ENCODE measurements at places on chromosomes 13 and 19.

DNA sequence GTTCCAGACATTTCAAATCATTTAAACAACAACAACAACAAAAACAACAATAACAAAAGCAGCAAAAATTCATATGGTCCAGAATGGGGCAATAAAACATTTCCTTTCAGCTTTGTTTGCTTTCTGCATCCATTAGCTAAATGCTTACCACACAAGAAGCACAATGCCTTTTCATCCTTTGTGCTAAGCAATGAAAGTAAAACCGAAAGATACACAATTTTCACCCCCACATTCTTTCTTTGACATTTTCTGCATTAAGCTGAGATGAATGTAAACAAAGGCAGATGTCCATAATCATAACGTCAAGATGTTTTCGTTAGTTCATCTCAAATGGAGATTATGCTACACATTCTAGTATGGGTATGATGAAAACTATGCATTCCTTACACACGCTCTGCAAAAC, 568.5 kb downstream of the SLITRK6 start:
- peak; percentile 16 for DNase-seq

DNA sequence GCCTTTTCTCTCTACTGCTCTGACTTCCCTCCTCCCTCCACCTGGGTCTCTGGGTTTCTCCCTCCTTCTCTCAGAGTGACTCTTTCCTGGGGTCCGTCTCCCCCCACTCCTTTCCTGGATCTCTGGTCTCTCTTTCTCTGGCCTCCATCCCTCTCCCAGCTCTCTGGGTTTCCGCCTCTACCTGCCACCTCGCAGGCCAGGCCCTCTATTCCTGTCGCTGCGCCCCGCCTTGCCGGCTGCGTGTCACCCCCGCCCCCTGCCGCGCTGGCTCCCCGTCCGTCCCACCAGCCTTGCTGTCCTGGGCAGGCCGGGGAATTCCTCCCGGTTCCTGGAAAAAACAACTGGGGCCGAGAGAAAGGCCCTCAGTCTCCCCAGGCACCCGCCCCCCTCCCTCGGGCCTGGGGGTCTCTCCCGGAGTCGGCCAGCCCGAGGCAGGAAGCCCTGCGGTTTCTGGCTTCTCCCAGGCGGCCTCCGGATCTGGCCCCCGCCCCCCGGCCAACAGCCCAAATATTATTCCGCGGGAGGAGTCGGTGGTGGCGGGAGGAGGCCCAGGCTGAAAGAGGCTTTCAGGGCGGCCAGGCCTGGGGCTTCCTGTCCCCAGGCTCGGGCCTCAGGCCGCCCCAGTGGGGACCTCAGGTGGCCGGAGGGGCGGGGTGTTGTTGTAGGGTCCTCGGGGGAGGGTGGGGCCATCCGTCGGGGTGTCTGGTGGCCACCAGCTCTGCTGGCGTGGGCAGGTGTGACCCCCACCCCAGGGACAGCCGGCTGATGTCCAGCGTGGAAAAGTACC, 9.3 kb downstream of the IRF2BP1 start:
- DNase-seq: no peak

DNA sequence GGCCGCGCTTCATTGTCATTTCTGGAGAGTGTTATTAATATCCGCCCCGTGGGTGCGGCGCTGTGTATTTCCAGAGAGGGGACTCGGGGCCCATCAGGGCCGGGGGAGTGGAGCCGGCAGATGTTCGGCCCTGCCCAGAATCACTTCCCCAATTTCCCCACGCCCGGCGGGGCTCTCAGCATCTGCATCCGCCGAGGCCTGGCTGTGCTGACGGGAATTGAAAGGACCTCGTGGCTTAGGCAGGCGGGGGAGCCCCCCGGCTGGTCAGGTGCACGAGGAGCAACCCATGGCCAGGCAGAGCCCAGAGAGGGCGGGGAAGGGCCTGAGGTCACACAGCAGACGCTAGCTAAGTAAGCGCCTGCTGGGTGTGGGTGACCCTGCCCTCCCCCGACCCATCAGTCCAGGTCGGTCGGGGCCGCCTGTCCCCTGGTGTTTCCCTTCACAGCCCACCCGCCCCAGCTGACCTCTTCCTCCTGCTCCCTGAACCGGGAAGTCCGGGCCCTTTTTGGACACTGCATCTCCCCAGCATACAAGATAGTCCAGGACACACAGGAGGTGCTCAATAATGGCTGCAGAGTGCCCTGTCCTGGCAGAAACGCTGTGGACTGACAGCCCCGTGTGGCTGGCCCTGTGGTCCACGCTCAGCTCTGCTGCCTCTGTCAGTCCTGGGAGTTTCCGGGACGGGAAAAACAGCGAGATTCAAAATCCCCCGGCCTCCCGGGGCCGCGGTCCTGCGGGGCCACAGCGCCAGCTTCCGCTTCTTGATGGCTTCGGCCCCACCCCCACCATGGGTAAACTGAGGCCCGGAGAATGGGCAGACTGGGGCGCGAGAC, 22.1 kb downstream of the ARID3A start:
- no peak for DNase-seq

DNA sequence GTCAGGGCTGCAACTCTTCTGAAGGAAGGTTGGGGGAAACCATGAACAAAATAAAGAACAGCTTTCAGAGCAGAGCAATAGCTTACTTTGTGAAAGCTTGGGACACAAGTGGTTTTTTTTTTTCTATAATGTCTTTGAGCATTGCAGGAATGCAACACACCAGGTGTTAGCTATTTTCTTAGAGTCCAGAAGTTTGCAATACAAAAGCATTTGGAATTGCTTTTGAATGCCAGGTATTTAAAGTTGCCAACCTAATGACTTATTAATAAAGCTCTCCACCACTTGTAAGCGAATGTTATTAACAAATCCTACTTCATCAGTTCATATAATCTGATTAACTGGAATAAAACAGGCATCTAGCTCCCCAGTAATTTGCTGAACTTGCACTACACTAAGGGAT, 172.6 kb downstream of the NUFIP1 start:
- no peak for DNase-seq

DNA sequence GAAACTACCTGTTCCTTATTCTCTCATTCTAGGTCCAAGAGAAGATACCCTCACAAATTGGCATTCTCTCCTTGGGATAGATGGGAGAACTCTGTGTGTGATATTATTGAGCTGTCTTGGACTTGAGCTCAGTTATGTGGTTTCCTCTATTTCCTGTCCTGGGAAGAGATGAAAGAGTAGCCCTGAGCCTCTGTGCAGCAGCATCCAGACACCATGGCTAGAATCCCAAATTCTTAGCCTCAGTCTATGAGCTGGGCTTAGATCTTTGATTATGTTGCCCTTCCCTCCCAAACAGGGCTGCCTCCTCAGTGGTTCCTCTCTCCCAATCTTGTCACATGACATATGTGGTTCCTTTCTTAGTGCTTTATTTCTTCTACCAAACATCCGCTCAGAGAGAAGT, 290.7 kb downstream of the SPRY2 start:
- DNase-seq: no peak

- DNase-seq: peak; percentile 9
Measured at GRCh38 chr13:26914624-26915023, 154.0 kb upstream of the GPR12 start.

DNA sequence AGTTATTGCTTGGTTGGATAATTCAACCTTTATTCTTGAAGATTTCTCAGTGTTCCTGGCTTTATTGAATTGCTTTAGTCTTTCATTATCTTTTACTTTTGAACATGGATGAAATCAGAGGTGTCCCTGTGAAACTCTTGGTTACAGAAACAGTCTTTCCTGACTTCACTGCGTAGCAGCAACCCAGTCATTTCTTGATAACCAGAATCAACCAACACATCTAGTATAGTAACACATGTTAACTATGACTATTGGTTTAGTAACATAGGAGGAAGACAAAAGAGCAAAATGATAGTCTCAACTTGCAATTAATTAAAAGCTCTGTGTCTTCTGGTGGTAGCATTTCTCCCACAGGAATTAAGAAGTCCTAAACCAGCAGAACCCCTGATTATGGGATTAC, 393.6 kb downstream of the GPC5 start:
- DNase-seq: no peak

GRCh38 chr13:74867460-74867859, 614.5 kb downstream of the TBC1D4 start:
- no peak for DNase-seq

DNA sequence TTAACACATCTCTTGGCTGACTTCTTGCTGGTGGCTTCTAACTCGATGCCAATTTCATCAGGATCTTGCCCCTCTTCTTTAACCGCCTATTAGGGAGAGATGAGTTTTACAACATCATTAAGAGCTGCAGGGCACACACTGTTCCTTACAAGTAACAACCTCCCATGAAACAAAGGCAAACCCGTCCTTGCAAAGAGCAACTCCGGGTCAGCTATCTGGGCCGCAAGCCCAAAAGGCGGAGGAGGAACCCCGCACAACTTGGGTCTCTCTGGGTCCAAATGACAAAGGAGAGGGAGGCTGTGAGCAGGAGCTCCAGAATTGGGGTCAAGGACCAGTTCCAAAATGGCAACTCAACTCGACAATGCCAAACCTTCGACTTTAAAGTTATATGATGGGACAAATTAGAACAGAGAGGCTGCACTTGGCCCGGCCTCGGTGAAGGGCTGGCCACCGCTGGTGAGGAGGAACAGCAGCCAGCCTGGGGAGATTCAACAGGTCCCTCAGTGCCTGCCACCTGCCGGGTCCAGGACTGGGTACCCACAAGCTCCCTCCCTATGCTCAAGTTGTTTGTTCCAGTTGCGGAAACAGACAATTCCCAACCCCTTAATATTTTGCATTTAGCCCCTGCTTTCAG, 1.1 kb downstream of the SAFB2 start:
- DNase-seq: no peak

DNA sequence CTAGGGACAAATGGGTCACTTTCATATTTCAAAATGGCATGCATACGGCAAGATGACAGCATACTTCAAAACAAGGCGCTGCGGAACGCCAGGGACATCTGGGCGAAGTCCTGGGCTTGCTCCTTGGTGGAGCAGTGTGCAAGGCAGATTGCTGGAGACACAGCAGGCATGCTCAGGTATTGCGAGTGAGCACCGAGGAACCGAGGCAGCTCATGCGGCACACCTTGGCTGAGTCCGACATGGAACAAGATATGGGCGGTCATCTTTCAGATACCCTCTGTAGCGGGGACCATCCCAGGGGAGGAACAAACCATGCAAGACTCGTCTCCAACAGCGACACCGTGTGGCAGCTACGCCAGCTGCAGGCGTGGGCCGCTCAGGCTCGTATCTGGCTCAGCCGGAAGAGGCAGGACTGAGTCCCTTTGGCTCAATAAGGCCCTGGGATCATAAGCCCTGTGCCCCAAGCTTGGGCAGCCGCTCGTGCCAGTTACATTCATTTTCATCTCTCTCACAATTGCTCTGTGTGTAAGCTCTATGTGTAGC, 112.4 kb downstream of the NUFIP1 start:
- no peak for DNase-seq

DNA sequence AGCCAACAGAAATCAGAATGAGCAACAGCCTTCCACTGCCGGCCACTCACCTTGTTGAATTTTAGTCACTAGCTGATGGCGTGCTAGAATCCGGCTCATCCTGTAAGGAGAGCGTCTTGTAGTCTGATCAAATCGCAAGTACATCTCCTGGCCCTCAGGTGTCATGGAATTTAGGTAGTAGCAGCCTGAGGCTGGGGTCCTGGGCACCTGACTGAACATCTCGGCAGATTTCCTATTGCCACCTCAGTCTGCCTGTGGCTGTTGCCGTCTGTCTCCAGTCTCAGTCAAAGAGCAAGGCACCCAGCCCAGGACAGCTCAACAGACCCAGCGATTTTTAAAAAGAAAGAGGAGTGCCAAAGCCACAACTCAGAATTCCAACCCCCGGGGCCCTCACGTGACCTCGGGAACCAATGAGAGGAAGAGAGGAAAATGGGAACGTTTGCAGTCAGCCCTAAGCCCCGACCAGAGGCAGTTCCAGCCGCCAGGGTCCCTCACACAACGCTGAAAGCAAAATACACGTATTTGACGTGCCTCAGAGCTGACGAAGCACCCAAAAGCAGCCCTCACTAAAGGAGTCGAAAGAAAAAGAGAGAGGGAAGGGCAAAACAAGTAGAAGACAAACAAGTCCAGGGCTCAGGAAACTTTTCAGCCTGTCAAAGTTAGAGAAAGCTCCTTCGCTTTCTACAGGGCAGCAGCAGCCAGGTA, at the start of gene STARD13:
Gene STARD13, minus strand, starts transcription at position 336 of the 705 bp plus-strand sequence. Its CDS starts 117 bp downstream, at position 219.
- peak; percentile 21 for DNase-seq

- no peak for DNase-seq
Measured at GRCh38 chr13:73261739-73262216, 203.0 kb downstream of the KLF5 start.

- DNase-seq: no peak
Measured at GRCh38 chr13:29046588-29046987, 226.4 kb downstream of the MTUS2 start.

DNA sequence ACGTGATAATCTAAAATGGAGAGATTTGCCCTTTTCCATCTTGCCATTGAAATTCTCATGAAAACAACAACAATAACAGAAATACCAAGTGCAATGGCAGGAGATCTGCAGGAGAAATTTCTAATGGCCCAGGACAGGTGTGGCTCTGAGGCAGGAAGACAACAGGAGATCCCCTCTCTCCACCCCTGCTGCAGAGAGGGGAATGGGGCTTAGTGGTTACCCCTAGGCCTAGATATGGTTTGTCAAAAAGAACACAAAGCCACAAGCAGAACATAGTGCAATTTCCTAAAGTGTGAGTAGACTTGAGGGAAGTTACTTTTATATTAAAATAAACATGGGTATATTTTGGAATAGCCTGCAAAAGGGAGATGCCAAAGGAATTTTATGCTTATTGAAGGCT, 369.5 kb downstream of the KCNRG start:
- DNase-seq: no peak

DNA sequence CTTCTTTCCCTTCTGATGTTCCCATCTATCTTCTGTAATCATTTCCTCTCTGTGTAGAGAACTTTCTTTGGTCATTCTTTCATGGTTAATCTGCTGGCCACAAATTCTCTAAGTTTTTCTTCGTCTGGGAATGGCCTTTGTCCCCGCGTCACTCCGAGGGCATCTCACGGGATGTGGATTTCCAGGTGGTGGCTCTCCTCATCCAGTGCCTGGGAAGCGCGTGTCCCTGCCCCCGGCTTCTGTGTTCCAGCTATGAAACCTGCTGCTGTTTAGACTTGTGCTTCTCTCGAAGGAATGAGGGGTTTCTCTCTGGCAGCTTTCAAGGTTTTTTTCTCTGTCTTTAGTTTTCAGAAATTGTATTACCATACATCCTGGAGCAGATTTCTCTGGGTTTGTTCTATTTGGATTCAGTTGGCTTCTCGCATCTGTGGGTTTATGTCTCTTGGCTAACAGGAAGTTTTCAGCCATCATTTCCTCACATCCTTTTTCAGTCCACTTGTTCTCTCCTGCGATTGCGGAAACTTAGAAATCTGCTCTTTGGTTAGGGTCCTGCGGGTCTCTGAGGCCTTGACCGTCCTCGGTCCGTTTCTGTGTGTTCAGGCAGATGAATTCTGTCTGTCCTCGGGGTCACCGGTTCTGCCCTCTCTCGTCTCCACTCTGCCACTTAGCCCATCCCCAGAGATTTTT, 36.9 kb upstream of the DCUN1D2 start:
- no peak for DNase-seq

DNA sequence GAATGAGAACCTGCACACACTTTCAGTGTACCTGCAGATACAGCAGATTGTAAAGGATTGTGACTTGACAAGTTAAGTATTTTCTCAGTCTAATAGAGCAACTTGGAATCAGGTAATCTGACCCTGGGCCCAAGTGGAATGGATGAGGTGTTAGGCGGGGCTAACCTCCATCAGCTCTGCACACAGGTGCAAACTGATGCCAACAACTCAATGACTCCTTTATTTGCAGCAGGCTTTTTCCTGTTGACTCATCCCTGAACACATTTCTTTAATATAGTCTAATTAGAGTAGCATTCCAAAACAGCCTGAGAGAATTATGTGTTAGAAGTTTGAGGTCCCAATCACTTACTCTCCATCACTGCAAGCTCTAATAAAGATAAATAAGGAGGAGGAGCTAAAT, 48.8 kb downstream of the TPT1 start:
- no peak for DNase-seq

GRCh38 chr19:10846500-10847202, 1.6 kb upstream of the C19orf38 start:
- no peak for DNase-seq

All from NCI-H1105 (cell line).